Cerebellar cortex (tissue), 1 donor: ENCODE measurements at places on chromosomes 12 and 14.

- DNase-seq = no peak
Measured at GRCh38 chr14:52724360-52724644, 5.7 kb upstream of the STYX start.

DNA sequence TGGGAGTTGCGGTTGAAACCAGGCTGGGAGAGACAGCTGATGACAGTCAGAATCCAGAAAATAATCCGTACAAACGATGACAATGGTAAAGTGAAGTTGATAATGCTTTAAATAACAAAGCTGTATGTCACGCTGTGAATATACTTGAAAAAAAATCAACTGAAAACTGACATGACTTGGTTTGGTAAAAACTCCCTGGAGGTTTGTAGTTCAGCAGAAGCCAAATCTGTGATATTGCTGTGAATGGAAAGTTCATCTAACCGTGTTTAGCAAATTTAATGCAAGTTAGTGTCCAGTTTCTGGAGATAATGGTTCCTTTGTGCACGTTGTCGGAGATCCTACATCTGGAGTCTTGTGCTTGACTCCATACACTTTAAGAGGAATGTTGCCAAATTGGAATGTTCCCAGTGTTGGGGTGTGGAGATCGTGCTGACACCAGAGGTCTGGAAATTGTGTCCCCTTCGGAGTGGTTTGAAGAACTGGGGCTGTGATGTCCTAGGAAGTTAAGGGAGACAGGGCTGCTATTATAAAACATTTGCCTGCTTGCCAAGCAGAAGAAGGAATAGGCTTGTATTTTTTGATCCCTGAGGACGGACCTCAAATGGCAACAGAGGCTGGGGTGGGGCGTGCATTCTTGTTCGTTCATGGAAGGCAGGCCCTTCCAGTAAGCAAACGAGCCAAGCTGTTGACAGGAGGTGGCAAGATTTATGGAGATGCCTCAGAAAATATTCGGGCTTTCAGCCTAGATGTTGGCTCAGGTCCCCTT is 30.6 kb downstream of the PPFIBP1 start:
- no peak for DNase-seq

DNA sequence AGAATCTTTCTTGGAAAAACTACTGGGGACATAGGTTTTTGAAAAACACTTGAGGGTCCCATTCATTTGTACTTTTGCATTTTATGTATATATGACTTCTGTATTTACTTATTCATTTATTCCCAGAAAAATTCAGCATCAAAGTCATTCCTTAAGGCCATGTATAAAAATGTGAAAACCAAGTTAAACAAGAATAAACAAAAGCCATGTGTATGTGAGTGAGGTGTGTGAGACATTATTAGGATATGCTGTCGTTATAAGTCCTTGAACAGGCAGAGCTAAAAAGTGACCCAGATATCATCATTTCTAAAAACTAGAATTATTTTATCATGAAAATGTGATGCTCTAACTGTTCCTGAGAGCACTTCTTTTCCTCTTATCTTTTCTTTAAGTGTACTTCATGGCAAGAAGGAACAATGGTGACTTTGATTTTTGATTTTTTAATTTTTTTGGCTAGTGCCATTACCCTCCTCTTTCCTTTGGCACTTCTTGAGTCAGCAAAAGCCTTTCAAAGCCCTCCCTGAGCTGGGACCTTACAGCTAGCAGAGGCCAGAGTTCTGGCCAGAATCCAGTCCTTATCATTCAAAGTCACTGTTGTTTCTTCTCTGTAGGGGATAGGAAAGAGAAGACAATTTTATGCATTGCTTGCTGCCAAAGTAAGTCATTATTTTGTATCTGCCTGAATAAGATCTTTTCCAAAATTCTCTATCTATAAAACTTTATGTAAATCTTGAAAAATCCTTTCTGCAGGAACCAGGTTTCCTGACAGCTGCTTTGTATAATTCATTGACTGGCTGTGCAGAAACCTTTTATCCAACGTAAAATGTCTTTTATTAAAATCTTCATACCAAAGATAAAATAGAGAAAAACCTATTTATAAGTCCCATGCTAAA is 419.7 kb upstream of the PRICKLE1 start:
- no peak for DNase-seq

DNA sequence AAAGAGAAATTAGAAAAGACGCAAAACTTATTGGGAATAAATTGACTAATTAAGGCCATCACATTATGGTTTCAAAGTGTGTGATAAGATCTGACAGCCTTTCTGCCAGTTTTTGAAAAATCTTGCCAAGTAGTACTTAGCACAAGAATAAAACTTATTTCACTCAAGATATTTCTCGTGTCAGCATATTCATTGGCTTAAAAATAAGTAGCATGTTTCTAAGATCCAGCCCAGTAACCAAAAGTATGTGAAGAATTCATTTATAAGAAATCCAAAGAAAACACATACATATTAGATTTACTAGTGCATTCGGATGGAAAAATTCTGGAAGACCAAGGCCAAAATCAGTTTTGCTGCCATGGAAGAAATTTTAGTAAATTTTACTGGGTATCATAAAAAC is 1135.0 kb downstream of the GALC start:
- DNase-seq = no peak

GRCh38 chr12:124561231-124561630 is 6.2 kb downstream of the NCOR2 start:
- no peak for DNase-seq

DNA sequence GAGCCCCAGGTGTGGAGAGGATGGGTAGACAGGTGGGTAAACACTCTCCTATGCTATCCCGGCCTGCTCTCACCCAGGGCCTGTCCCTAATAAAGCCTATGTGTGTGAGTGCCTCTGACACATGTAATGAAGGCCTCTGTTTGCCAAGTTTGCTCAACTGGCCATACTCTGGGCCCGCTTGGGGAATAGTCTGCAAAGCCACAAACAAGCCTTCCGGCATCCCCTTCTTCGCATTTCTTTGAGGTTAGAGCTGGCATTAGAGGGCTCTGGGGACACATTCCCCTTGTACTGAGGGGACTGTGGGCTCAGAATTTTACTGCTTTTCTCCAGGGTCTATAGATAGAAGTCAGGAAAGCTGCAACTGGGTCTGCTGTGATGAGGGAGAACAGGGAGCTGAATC is 240.5 kb downstream of the C12orf75 start:
- no peak for DNase-seq

- DNase-seq = peak; percentile 31
Measured at GRCh38 chr12:44286336-44286735, 450.5 kb downstream of the TMEM117 start.

GRCh38 chr12:22209422-22209821 is 125.1 kb downstream of the ST8SIA1 start:
- DNase-seq = peak; percentile 9

DNA sequence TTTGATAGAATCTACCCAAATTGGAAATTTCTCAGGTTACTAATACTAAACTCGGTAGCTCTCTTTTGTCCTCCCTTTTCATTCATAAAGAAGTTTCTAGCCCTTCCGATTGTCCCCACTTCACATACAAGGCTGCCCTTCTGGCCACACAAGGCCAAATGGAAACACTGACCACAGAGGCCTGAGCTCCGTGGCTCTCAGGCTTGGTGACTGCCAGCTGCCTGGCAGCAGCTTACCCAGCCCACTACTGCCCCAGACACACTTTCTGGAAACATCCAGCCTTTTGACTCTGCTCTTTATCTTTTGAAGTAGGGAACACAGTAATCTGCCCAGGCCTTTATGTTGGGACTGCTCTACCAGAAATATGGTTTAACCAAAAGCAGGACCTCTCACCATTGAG is 167.2 kb downstream of the GCH1 start:
- DNase-seq = no peak

DNA sequence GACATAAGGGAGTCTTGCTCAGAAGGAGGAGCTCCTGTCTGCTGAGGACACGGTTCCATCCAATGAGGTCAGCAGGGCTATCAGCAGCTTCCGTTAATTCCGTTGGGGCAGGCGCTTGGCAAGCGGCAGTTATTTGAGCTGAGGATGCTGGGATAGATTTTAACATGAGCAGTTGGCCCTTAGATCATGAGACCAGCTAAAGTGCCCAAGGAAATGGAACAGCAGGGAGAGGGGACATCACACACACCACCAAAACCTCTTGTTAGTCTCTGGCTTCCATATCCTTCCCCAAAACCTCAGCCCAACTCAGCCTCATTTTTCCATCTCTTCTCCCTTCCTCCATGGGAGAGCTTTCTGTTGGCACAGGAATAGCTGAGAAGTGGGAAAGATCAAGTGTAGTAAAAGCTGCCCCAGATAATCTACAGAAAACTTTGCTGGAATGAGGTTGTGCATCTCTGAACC is 138.7 kb upstream of the PZP start:
- no peak for DNase-seq

DNA sequence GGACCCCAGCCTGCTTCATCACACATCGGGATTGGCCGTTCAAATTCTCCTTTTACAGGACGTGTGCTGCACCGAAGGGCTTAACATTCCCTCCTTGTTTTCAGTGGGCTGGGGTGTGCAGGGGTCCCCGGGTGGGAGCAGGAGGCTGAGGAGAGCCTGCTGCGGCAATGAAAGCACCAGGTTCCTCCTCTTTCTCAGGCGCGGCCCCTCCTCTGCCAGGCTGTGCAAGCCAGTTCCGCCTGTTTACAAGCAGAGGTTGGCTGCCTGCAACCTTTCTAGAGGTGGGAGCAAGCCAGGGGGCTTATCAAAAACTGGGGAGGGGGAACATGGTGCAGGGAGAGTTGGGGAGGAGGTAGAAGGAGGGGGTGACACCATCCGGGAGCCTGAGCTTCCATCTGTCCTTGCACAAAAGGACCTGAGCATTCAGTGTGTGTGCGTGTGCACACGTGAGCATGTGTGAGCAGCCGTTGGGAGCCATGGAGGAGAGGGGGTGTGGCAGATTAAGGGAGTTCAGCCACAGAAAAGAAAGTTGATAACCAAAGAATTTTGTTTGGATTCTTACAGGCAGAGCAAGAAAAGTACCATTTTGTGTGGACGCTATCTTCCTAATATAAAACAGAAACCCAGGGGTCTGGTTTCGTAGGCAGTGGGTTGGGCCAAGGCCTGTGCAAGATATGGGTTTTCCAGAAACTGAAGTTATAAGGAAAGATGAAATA is 108.8 kb upstream of the RFLNA start:
- no peak for DNase-seq

- DNase-seq = no peak
Measured at GRCh38 chr12:28086521-28087155, 103.6 kb upstream of the CCDC91 start.

GRCh38 chr12:7079826-7080125 is 12.5 kb downstream of the C1R start:
- DNase-seq = no peak

DNA sequence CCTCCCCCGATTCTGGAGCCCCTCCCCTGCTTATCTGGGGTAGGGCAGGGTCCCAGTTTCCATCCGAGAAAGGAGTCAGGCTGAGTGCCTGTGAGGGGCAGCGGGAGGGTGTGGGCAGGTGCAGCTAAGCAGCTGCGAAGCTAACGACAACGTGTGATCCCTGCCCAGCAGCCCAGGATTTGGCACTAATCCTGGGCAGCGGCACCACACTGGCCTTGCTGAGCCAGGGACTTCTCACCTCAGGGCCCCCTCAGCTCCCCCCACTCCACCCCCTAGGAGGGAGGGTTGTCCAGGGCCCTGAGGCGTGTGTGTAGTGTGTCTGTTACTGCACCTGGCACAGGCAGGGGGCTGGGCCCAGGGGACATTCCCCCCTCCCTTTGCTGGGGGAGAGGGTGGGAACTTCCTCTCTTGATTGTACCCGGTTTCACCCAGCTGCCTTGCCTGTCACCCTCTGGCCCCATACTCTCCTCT is 1.8 kb downstream of the SMIM41 start:
- DNase-seq = no peak

DNA sequence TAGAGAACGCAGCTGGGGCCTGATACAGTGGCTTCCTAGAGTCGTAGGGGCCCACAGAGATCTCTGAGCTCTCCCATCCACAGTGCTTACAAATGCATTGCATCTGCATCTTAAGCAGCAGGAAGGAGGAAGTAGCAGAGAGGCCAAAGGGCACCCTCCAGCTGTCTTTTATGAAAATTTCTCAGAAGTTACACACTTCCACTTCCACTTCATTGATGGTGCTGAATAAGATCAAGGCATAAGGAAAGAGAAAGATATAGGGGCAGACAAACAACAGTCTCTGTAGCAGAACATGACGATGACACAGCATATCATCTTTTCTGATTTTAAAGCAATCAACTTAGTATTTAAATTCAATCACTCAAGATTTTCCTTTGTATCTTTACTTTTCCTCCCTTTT is 51.6 kb upstream of the ABCC9 start:
- no peak for DNase-seq

GRCh38 chr12:23760495-23760894 is 189.0 kb downstream of the SOX5 start:
- no peak for DNase-seq

DNA sequence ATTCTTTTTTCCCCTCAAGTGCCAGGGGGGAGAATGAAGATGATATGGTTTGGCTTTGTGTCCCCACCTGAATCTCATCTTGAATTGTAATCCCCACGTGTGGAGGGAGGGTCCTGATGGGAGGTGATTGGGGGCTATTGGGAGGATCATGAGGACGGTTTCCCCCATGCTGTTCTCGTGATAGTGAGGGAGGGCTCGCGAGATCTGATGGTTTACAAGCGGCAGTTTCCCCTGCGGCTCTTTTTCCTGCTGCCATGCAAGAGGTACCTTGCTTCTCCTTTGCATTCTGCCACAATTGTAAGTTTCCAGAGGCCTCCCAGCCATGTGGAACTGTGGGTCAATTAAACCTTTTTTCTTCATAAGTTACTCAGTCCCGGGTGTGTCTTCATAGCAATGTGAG is 173.7 kb downstream of the CAND1 start:
- no peak for DNase-seq

DNA sequence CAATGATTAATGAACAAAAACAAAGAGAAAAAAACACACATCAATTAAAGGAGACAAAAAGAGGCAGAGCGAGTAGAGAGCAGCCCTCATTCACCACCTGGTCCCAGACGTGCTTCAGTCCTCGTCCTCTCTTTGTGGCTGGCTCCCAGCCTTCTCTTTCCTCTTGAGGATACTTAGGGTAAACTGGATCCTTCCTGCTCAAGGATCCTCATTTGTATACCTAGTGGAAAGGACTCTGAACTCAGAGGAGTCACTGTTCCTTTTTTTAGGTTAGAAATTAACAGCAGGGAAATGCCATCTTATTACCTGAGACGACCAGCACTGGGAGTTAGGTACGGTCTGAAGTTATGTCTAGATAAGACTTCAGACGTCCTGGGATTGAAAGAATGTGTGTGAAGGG is 9.7 kb downstream of the MLEC start:
- DNase-seq = no peak

DNA sequence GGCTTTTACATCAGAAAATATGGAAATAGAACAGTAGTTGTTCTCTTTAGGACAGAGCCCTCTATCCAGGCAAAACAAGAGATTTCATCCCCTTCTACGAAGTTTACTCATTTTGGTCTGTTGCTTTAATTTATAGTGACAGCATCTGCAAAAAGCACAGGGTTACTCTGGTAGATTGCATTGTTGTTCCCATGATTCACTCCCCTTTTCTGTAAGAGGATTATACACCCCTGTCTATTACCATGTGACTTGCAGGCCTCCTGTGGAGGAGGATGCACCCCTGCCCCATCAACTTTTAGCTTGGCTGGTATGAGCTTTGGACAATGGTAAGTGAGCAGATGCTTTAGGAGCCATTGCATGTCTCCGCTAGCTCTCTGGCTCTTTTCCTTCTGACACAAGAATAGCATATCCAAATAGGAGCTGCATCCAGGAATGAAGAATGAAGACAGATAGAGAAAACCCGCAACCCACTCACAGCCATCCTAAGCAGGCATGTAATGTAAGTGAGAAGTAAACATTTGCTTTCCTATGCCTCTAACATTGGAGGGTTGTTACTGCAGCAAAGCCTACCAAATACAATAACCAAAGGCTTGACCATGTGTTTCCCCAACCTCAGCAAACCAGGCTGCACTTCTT is 304.2 kb downstream of the AKAP6 start:
- no peak for DNase-seq

- DNase-seq = peak; percentile 80
Measured at GRCh38 chr12:10212739-10213131, at the start of gene GABARAPL1. TSS of gene GABARAPL1 (plus strand) at chr12:10212877. CDS start at chr12:10213130, 253 bp downstream.
